ENCODE measurements at places on chromosomes 4 and X.

- no peak for DNase-seq
Observed at GRCh38 chr4:185280608-185281007, 71.2 kb downstream of the SNX25 start.

DNA sequence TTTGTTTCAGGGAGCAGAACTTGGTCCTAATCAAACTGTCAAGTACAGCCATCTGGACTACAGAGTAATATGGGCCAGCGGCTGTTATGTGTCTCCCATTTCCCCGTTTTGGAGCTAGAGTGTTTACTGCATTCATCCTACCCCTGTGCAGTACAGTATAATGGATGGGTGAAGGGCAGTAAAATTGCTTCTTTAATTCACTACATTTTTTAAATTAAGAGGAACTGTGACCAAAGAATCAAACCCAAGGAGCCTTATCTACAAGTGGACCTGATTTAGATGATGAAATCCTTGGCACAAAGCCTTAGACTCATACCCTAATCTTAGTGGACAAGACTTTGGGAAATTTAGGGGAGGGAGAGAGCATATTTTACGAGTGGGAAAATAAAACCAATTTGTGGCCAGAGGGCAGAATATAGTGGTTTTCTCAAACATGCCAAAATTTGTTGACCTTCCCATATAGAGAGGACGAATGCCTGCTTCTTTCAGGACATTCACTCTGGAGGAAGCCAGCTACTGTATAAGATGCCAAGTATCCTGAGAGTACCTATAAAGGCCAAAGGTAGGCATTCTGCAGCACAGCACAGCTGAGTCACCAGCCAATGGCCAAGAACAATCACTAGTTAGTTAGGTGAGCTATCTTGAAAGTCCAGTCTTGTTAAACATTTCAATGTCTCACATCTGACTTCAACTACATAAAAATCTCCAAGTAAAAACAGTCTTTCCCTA is 253.8 kb upstream of the KCNIP4 start:
- no peak for DNase-seq

DNA sequence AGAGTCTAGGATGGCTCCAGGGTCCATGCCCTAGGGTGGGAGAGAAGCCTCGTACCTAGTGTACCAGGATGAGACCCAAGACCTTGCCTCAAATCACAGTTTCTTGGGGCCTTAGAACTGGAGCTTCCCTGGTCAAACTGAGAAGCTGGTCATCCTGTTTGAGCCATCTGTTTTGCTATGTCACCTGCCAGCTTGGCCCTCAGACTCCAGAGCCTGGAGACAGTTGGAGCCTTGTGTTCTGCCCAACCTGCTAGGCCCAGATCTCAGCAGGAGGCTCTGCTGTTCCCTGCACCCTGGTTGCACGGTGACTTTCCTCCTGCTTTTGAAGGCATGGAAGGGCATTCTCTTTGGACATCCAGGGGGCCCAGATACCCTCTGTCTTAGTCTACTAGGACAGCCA is 206.3 kb upstream of the ATP6AP2 start:
- no peak for DNase-seq

DNA sequence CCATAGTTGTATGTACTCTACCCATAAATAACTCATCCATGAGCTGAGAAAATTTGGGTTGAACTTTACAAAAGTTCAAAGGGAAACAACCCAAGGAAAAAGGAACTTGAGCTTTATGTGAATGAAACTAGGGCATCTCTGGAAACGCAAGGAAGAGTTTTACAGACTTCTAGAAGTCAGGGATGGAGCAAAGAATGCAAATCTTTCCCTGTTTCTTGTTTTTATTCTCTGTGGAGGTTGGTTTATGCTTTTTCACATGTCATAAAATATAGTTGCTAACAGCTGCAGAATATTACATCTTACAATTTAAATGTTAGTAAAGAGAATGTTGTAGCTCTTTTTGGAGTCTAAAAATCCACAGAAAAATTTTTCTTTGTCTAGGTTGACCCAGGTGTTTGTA is 754.1 kb downstream of the PCDH7 start:
- DNase-seq = no peak

DNA sequence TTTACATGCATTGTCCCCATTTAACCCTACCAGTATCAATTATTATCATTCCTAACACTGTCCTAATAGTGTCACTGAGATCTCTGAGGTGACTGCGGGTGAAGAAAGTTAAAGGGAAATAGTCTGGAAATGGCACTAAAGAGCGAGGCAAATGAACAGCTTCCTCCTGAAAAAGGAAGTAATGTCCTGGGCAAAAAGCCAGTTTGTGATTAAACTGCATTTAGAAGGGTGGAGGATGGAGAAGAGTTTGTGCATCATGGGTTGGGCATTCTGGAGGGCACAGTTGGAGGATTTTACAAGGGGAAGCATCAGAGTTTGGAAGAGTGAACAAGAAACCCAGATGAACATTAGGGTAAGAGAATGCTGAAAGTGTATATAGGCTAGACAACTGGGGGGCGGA is 60.5 kb upstream of the SLC25A4 start:
- no peak for DNase-seq

DNA sequence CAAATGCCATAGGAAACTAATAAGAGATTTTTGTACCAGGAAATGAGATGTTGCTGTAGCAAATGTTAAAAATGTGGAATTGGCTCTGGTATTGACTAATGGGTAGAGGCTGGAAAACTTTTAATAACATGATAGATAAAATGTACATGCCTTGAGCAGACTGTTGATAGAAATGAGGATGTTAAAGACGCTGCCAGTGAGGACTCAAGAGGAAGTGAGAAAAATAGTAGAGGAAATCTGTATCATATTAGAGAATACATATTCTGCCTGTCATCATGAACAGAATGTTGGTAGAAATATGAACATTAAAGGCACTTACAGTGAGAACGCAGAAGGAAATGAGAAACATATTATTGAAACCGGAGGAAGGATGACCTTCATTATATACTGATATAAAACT is 577.2 kb upstream of the HTR2C start:
- DNase-seq = no peak

DNA sequence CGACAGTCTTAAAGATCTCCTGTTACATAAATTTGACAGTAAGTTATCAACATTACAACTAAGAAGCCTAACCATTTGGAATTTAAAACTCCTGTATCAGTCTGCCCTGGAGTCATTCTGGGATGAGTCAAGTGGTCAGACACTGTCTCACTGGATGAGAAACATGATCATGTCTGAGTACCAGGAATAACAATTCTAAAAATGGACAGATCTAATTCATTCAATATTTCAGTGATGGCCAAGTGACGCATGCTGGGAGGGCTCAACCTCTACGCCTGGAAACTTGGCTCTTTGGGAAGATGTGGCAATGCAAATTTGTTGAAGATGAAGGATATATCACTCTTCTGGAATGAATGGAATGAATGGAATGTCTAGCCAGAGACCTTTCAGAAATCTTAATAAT is 1427.2 kb downstream of the STIM2 start:
- no peak for DNase-seq

DNA sequence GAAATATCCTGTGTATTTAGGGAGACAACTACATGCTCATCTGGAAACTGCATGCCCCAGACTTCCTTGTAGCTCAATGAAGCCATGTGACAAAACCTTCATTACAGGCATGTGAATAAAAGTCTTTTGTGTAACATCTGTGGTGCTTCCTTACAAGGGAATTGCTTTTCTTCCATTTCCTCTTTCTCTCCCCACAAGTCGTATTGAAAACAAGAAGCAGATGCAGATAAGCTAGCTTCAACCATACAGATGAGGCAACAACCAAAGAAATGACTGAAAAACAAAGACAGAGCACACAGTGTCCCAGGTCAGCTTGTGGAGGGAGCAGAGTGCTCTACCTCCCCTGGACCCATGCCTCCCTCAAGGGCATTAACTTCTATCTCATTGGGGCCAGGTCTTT is 115.8 kb upstream of the INPP4B start:
- no peak for DNase-seq

GRCh38 chrX:153933748-153934147 is 1.1 kb downstream of the NAA10 start:
- DNase-seq = no peak

GRCh38 chr4:72604324-72604723 is 35.3 kb upstream of the ADAMTS3 start:
- DNase-seq = no peak

DNA sequence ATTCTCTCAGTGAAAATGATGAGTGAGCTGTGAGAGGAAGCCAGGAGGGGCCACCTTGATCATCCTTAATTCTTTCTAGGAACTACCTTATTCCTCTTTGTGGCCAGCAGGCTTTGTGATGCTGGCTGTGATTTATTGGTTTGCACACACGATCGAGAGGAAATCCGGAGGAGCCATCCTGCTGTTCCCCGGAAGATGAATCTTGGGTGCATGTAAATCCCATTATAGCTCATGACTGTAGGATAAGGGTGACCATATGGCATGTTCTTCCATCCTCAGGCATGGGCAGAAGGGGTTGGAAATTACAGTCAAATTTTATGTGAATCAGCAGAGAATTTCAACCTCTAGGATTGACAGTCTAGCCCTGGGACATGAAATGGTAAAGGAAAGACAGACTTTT is 254.5 kb downstream of the UNC5C start:
- DNase-seq = no peak

Data from cortex of kidney (tissue), 1 donor.